Chondrocyte (in vitro differentiated cells): ENCODE measurements at places on chromosomes 4 and X. TPM values are rescaled to one million over a fixed set of nuclear protein-coding genes. Genes with fewer than 3 reads are reported as not detected.

The PRR32 gene
- total RNA-seq = not detected in 3 replicates

The CXCL11 gene
- total RNA-seq = not detected in 3 replicates

The CLDN22 gene
- not detected in 3 replicates for total RNA-seq

The SORBS2 gene
- 41.8 to 105 TPM (median 104 TPM) in 3 replicates for total RNA-seq

The SHROOM3 gene
- total RNA-seq = 29.2 to 43.4 TPM (median 42.7 TPM) in 3 replicates

DNA sequence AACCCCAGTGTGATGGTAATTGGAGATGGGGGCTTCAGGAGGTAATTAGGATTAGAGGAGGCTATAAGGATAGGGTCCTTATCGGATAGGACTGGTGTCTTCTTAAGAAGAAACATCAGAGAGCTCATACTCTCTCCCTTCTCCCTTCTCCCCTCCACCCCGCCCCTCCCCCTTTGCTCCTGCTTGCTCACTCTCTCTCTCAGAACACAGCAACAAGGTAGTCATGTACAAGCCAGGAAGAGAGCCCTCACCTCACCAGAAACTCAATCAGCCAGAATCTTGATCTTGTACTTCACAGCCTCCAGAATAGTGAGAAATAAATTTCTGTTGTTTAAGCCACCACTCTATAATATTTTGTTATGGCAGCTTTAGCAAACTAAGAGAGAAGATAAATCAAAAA is 4.5 kb downstream of the DDX60L start:
- no peak for DNase-seq
- H3K27ac ChIP-seq = no peak overlapping the region
- H3K4me1 ChIP-seq = peaks cover 27% of the 10 kb centered on the region
- H3K27me3 ChIP-seq = no peaks in the 10 kb centered on the region

GRCh38 chr4:45795135-45795534 is 328.7 kb downstream of the GABRG1 start:
- peaks cover 3% of the 10 kb centered on the region for H3K27me3 ChIP-seq
- no peaks in the 10 kb centered on the region for H3K36me3 ChIP-seq
- no peak overlapping the region for H3K27ac ChIP-seq

GRCh38 chr4:7757501-7758471 is 181.9 kb downstream of the AFAP1 start:
- peak overlapping the region; percentile 57 for H3K27ac ChIP-seq
- H3K36me3 ChIP-seq = peaks cover 15% of the 10 kb centered on the region
- H3K4me1 ChIP-seq = no peaks in the 10 kb centered on the region
- H3K4me3 ChIP-seq = no peak overlapping the region
